Pancreas (tissue), 10 donors: ENCODE measurements at places on chromosomes 5 and 9. TPM values are rescaled to one million over a fixed set of nuclear protein-coding genes. Genes with fewer than 3 reads are reported as not detected.

DNA sequence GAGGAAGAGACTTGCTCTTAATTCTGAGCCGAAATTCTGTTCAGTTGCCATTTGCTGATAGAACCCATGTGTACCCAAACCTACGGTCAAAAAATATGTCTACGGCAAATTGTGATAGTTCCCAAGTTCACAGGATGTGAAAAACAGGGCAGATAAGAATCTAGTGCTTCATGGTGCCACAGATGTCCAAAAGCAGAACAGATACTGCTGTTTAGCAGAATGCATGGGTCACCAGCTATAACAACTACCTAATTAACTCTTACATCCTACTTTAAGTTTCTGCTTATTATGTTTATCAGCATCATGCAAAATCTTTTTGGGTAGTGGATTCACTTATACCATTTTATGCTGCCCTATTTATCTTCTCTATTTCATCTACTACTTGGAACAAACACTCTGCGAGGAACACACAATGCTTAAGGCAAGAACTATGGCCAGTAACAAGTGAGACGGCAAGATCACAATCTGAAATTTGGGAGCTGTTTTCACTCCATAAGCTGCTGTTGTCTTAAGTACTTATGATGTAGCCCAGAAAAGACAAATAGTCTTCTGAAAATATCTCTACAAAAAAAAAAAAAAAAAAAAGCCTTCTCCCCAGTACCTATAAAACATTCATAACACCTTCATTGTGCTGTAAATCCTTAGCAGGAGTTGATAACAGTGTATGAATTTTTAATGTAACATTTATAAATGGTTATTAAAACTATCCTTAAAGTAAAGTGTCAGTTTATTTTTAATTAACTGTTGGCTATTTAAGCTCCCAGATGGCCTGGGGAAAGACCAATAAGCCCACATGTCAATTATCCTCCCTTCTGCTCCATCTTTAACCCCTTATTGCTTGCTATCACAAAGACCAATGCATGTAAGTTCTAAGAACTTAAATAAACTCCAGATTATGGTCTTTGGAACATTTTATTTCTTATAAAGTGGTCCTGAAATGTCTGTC, 232.3 kb downstream of the TLR4 start:
- no peak for DNase-seq

- DNase-seq = no peak
Measured at GRCh38 chr9:33166231-33167083, 679 bp downstream of the B4GALT1 start.

DNA sequence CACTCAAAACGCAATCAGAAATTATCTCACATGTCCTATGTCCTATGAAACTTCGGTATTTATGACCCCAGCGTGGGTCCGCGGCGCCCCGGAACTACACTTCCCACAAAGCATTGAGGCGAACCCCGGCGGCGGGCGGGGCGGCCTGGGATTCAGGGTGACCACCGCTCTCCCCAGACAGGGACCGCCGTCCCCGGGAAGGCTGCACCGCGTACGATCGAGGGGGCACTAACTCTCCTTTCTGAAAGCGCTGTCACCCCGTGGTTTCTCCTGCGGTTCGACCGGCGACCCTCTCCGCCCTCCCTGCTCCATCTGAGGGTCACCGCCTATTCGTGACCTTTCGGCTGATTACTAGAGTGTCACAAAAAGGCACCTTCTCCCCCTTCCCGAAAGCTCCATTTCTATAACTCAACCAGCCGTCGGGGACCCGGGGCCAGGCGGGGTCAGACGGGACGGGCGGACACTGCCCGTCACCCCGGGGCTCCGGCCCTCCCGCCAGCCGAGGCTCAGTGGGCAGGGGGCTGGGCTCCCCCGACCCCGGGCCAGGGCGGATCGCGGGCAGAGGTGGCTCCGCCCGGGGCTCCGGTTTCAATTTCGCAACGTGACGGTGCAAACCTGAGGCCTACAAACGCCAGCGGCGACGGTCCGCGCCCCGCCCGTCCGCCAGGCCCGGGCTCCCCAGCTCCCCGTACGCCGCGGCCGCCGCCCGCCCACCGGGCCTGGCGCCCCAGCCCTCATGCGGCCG, 1.3 kb downstream of the ECPAS start:
- DNase-seq = peak; percentile 67

Gene PCDHB3
- total RNA-seq = 1.1 TPM

- DNase-seq = peak; percentile 42
Measured at GRCh38 chr9:137281345-137282116, 4.0 kb downstream of the TOR4A start.

- DNase-seq = no peak
Measured at GRCh38 chr9:130998597-130999244, 10.3 kb upstream of the LAMC3 start.

Gene ELP1
- total RNA-seq = 9.3 TPM

DNA sequence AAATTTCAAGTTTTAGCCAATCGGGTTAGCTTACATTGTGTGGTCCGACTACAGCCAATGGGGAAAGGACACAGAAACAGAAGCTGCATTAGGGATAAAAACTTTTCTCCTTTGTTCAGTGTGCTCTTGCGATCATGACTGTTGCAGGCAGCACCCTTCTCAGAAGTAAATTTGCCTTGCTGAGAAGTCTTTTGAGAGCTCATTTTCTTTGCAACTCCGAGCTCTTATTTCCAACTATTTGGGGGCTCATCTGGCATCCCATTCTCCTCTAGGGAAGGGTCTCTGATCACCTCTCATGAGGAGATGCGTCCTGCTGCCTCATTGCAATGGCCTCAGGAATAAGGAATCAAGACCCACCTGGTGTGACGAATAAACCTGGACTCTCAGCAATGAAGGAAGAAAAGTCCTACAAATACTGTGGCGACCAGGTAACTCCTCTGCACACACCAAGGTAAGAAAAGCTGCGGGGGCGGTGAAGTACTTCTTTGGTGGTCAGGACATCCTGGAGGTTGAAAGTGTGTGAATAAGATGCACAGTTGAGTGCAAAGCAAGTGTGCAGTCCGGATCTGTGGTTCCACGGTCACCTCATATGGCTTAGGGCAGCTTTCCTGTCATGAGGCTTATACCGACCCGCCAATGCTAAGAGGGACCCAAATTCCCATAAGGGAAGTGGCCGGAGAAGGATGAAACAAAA, 20.4 kb downstream of the CNOT8 start:
- DNase-seq = no peak
